ENCODE measurements at places on chromosomes 5 and 9.
A peak's percentile ranks its signal among the peaks of the same experiment; 100 is the strongest.

DNA sequence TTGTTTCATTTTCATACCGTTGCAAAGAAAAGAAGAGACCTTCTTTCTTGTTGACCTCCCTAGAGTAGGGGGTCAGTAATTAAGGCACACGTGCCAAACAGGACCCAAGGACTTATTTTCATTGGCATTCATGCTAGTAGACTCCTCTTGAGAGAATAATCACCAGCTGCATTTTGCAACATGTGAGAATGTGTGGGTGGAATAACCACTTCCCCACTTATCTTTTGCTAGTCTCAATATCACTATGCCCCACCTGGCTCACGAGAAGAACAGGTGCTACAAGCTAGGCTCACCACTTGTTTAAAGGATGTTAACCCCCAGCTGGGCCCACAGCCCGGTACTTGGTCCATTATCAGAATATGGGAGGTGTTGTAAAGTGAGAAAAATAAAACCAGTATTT, 460.7 kb upstream of the MEF2C start:
- DNase-seq = no peak

DNA sequence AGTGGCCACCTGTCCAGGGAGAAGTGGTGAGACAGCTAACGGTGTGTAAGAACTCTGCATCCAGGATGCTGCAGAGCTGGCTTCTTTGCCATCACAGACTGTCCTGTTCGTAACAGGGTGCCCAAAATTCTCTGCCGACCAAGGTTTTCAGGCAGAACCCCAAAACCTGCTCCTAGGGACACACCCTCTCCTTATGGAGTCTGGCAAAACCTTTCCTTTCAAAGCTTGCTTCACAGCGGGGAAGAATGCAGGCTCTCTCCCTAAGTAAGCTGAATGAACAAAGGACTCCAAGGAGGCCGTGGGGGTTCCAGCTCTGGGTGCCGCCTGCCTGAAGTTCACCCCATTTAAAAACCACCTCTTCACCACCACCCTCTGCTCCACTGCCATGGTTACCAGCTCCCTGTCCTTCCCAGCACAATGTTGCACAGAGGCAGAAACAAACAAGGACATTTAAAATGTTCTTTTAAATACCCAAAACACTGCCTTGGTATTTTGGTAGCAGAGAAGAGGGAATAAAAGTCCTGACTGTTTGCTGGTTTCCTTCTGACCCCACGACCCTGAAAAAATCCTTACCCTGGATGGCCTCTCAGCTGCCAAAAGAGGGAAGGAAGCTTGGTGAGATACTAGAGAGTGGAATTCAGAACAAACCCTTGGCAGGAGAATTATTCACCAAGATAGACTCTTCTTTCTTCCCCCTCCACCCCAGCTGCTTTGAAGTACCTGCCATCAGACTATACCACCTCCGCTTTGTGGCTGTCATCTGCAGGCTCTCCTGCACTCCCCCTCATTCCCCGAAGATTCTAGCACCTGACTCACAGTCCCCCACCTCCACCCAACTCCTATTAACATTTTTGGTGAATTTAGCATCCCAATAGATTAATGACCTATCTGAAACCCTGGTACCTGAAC, 7.1 kb upstream of the KLF9 start:
- peak; percentile 52 for DNase-seq

GRCh38 chr5:87302061-87302460, 34.4 kb downstream of the RASA1 start:
- no peak for DNase-seq

DNA sequence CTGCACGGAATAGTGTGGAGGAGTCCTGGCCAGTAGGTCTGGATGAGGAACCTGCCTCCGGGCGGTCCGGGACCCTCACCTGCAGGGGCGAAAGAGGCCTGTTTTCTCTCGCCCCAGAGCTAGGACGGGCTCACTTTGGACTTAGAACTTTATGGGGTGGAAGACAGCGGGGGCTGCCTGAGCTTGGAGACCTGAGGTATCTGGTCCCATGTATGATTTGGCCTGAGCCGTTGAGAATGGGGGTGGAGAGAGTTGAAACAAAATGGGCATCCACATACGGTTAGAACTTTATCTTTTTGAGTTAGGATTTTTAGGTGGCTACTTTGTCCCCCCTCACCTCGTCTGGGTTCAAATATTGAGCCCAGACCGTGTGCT, 681 bp upstream of the ETF1 start:
- no peak for DNase-seq

Data from CD8-positive, alpha-beta memory T cell (primary cell).